ENCODE measurements at places on chromosomes 4 and X.

DNA sequence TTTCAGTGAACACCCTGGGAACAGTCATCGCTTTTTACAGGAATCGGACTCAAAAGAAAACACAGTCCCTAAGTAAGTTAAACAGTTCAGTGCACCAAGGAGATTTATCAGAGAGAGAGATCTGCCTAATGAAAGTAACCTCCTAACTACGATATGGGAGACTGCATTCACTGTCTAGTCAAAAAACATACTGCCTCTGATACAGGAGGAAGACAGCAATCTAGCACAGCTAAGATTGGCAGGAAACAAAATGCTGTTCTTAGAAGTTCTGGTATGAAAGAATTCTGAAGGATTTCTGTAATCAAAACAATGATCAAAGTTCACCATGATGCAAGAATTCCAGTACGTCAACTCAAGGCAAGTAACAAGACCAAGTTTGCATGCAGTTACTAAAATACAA is 92.8 kb downstream of the MAML3 start:
- no peak for DNase-seq

GRCh38 chrX:130631011-130631410 is 229.2 kb downstream of the RBMX2 start:
- no peak for DNase-seq

GRCh38 chr4:166065324-166065723 is 192.3 kb downstream of the TLL1 start:
- no peak for DNase-seq

GRCh38 chrX:13891377-13892140 is 74.7 kb upstream of the GPM6B start:
- DNase-seq = no peak

GRCh38 chr4:18297684-18298083 is 276.1 kb upstream of the LCORL start:
- DNase-seq = no peak

All from Kasumi-1 (cell line).